HAP-1 (cell line): ENCODE measurements at places on chromosomes 1 and 21.
A peak's percentile ranks its signal among the peaks of the same experiment; 100 is the strongest.

GRCh38 chr1:198125995-198126735, 30.6 kb upstream of the NEK7 start:
- DNase-seq, result peak; percentile 41

DNA sequence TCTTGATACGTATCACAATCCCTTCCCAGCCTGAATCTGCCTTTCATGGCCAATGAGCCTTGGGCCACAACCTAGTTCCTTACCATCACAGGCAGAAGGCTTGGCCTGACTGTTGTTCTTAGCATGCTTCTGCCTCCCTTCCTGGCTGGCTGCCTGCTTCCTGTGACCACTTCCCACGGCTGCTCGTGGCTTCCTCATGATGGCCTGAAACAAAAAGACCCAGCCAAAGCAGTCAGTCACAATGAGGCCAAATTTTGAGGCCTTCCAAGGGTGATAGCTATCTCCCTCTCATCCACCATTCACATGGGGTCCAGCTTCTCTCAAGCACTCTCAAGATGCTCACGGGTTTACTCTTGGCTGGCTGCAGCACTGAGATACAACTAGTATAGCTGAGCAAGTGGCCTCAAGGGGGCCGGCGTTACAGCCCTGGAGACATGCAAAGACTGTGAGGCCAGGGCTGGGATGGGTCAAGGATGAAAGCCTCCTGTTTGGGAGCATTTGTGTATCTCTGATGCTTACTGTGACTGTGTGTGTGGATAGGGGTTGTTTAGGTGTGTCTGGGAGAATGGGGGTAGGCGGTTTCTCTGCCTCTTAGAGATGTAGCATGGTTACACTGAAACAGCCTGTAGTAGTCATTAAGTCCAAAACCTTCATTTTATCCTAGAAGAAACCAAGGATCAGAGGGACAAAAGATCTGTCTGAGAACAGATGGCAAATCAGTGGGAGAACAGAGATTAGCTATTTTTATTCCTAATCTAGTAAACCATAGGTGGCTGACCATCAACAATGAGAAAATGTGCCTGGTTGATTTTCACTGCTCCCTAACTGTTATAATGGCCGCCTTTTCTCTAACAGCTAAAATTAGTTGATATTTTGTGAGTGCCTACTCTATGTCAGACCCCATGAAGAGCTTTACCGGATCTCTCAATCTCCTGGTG, 5.4 kb upstream of the TOE1 start:
- DNase-seq, result no peak

GRCh38 chr1:70353044-70353443, 1.5 kb downstream of the ANKRD13C start:
- DNase-seq, result no peak

GRCh38 chr1:2594001-2594640, 7.5 kb downstream of the PRXL2B start:
- peak; percentile 21 for DNase-seq

DNA sequence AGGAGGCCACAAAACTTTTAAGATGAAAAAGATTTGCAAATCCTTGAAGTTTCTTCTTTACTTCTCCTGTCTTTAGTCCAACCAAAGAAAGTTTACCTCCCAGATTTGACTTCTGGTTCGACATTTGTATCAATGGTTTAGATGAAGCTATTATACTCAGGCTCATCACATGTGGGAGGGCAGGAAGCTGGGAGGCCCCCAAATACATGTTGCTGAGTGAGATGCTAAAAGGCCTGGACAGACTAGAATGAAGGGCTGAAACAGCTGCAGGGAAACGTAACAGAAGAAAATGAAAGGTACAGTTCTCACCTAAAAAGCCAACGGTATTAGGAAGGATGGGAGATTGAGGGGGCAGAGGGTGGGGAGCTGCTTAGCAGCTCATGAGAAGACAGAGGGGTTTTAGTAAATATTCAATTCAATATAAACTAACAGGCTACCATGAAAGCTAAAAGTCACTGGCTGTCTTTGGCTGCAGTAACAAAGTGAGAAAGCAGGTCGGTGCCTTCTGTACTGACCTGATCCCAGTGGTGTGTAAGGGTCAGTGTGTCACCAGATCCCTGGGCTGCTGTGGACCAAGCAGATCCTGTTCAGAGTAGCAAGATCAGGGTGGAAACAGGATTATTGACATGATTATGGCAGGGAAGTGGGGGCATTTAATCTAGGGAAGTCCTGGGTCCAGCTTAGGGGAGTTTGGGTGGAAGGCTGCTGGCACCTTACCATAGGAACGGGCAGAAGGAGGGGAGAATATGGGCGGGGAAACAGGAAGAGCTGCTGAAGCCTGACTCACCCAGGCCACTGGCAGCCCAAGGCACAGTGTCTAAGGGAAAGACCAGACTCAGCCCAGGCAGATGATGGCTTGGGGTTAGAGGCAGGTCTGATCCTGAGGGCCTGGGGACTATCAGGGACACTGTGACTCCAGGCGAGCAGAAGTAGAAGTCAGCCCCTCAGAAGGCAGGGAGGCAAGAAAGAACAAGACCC, 60.4 kb downstream of the KCNN3 start:
- no peak for DNase-seq

DNA sequence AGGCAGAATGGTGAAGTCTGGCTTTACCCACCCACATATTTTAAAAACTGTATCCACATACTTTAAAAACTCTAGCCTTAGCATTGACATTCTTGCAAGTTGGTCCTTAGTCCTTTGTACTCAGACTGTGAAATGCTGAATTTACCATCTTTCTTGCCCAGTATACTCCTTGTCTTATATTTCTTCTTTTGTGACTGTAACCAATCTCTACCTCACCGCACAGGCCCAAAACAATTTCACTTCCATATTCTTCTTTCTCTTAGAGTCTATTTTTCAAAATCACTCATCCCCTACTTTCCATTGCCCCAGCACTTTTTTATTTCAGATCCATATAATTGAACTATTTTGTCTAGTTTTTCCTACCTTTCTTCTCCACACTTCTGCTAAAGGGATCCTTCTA, 892.4 kb upstream of the B3GALT2 start:
- no peak for DNase-seq

GRCh38 chr1:240282061-240282830, 190.6 kb downstream of the FMN2 start:
- no peak for DNase-seq
